C1 segment of cervical spinal cord (tissue), 14 donors: ENCODE measurements at places on chromosomes 1 and 21.

GRCh38 chr1:68812333-68812732 lies 315.5 kb upstream of the DEPDC1 start:
- no peak for DNase-seq

GRCh38 chr1:215321802-215322201 lies 239.3 kb downstream of the KCNK2 start:
- DNase-seq = no peak

- no peak for DNase-seq
These were observed 38.3 kb downstream of the UBASH3A start for GRCh38 chr21:42441963-42442362.

GRCh38 chr1:228222548-228222947 lies 14.7 kb downstream of the OBSCN start:
- no peak for DNase-seq

- no peak for DNase-seq
These were observed at the start of gene ADAMTS5 for GRCh38 chr21:26967062-26967913. ADAMTS5 (minus strand) TSS chr21:26967088; CDS start chr21:26966391, 697 bp downstream.
